ENCODE measurements at places on chromosomes 13 and 19.

DNA sequence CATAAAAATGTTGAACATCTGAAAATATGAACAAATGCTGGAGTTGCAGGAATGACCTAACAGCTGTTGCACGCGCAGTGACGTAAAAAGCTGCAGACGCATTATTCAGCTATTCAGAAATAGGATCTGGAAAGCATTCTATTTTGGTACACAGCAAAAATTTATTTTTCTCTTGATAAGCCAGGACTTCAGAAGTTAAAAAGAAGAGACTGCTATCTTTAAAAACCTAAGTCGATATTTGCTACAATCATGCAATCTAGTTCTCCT, 36.9 kb upstream of the STARD13 start:
- no peak for DNase-seq

DNA sequence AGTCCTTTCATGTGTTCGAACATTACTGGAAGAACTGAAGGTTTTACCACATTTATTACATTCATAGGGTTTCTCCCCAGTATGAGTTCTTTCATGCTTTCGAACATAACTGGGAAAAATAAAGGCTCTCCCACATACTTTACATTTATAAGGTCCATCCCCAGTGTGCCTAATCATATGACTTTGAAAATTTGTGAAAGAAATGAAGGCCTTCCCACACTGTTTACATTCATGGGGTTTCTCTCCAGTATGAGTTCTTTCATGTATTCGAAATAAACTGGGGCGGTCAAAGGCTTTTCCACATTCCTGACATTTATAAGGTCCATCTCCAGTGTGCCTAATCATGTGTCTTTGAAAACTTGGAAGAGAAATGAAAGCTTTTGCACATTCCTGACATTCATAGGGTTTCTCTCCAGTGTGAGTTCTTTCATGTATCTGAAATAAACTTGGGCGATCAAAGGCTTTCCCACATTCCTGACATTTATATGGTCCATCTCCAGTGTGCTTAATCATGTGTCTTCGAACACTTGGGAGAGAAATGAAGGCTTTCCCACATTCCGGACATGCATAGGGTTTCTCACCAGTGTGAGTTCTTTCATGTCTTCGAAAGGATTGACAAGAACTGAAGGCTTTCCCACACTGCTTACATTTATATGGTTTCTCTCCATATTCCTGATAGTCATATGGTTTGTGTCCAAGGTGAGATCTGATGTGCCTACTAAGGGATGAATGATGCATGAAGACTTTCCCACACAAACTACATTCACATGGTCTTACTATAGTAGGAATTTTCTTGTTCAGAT, 24.0 kb downstream of the ZNF564 start:
- no peak for DNase-seq

DNA sequence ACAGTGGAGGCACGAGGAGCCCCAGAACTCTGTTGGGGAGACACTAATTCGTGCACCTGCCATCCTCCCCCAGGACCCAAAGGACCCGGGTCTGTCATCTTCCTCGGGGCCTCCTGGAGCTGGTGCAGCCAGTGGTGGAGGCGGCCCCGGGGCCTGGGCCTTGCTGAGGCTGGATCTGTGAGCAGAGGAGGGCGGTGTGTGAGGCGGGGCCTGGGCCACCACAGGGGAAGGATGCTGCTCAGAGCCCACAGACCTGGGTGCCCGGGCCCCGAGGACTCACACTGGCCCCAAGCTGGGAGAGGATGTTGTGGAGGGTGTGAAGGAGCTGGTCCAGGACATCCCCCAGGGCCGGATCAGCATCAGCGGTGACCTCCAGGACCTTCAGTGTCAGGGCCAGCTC, 8.3 kb downstream of the IFNL3 start:
- DNase-seq, result no peak

GRCh38 chr13:37274569-37275497, 169.4 kb upstream of the CSNK1A1L start:
- DNase-seq, result no peak

GRCh38 chr19:4742723-4743646, 19.3 kb upstream of the DPP9 start:
- no peak for DNase-seq

DNA sequence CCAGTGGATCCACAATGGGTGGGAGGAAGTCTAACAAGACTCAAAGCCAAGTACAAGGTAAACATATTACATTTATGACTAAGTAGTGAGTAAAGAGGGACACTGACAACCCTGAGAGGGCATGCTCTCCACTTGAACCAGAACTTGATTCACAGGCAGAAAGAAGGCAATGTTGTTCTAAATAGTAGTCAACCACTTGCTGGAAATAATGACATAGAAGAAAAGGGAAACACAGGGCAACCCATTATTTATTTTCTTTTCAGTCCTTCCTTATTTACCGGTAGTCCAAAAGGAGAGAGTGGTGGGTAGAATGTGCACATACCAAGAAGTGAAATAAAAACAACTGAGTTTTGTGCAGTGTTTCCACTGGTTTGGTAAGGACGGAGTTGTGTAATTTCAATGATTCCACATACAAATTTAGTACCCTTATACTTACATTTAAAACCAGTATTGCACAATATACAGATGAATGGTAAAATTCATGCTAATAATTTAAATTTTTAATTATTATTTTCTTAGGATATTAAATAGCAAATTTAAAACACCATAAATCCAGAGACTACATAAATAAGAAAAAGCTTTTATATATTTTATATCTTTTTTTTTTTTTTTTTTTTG, 65.9 kb downstream of the ENOX1 start:
- DNase-seq, result no peak

- no peak for DNase-seq
Observed at GRCh38 chr13:47461816-47462215, 539.3 kb downstream of the SUCLA2 start.

- no peak for DNase-seq
Observed at GRCh38 chr13:74743992-74744391, 609.8 kb upstream of the KLF12 start.

- DNase-seq, result no peak
Observed at GRCh38 chr19:10132905-10133304, 13.2 kb upstream of the EIF3G start.

DNA sequence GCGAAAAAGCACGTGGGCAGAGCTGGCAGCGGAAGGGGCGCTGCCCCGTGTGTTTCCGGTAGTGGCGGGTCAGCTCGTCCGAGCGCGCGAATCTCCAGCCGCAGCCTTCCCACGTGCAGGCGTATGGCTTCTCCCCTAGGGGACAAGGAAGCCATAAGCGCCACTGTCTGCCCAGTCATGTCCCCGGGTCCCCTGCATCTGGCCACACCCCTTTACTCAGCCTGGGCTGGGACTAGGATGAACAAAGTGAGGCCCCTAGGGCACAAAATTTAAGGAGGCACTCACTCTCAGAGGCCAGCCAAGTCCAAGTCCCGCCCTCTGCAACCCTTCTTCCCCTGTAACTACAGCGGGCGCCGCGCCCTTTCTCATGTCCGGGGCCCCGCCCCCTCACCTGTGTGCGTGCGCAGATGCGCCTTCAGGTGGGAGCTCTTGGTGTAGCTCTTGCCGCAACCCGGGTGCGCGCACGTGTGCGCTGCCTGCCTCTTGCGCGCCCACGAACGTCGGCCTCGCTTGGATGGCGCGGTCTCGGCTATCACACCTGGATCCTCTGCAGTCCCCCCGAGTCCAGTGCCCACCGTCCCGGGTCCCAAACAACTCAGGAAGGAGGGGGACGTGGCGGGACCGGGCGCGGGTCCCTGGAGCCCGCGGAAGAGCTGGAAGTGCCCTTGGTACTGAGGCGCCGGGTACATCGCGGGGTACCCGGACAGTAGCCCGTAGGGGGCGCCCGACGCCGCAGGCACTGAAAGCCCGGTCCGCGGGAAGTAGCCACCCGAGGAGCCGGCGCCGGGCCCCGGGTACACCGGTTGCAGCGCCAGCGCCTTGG, 1.9 kb downstream of the KLF1 start:
- DNase-seq, result peak; percentile 87

GRCh38 chr13:59303433-59303832, 860.3 kb downstream of the DIAPH3 start:
- no peak for DNase-seq

DNA sequence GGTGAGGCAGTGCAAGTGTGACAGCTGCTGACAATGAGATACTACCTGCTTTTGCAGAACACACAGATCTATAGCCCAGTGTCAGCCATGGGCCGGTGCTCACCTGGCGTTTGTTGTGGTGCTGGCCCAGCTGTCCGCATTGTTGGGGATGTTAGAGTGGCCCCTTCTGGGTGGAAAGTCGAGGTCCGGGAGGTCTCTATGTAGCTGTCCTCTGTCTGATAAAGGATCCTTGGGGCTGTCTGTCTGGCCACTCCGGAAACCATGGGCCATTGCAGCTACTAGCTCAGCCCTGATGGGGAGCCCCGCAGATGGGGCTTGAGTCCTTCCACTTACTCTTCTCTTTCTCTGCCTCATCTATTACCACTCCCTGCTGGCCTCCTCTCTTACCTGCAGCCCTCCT, 181.5 kb upstream of the TSHZ3 start:
- no peak for DNase-seq

DNA sequence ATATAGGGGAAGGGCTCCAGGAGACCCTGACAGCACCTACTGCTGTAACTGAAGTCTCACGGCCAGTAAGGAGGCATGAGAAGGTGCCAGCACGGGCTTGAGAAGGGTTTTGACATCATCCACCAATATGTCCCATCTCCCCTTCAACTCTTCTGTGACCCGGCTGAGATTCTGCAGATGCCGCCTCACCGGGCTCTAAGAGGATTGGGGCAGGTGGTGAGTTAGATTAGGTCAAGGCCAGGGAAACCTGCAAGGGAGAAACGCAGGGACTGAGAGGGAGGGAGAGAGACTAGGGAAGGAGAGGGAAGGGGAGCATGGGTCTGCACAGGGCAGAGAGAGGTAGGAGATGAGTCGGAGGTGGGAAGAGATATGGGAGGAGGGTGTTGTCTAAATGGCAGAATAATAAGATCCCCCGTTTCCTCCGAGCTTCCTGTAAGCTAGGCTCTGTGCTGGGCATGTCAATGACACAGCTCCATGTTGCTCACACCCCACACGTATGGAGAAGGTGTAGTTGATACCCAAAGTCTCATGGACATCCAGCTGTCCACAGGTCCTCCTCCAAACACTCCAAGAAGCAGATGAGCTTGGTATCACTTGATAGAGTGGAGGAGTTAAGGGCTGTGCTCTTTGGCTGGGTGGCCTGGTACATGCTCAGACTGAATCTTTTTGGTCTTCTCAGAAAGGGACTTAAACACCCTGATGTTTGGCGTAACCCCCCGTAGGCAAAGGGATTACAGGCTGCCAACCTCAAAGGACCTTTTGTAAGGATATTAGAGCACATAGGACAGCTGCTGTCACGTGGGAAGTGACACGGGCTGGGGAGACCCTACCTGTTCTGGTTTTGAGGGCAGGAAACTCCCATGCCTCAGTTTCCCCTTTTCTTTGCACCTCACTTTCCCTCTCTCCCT, 6.1 kb downstream of the TPRX1 start:
- no peak for DNase-seq

DNA sequence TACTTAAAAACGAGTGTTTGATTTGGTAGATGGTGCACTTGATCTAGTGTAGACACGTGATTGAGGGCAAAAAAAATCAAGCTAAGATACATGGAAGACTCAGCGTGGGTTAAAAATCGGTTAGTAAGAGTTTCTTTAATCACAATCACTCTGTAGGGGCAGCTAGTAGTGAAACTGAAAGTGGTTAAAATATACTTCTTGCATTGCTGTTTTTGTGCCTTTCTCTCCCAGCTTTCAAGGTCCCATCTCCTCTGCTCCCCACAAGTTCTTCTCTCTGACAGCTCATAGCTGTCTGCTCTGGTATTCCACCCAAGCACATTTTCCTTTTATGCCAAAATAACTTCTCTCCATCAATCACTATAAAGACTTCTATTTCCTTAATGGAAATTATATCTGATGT, 1089.7 kb downstream of the EFNB2 start:
- no peak for DNase-seq

DNA sequence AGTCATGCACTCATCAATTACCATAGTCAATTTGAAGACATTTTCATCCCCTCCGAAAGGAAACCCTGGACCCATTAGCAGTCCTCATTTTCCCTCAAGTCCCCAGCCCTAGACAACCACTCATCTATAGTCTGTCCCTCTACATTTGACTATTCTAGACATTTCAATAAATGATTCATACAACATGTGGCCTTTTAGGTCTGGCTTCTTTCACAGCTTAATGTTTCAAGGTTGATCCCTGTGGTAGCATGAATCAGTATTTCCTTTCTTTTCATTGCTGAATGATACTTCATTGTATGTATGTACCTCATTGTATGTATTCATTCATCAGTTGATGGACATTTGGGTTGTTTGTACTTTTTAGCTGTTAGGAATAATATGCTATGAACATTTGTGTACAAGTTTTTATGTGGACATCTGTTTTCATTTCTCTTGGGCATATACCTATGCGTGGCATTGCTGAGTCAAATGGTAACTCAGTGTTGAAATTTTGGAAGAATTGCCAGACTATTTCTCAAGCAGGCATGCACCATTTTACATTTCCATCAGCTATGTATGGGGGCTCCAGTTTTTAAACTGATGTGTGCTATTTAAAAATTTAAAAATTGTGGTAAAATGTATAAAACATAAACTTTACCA, 18.4 kb downstream of the SPATA13 start:
- no peak for DNase-seq

- DNase-seq, result no peak
Observed at GRCh38 chr13:105598529-105598928, 936.9 kb downstream of the EFNB2 start.

DNA sequence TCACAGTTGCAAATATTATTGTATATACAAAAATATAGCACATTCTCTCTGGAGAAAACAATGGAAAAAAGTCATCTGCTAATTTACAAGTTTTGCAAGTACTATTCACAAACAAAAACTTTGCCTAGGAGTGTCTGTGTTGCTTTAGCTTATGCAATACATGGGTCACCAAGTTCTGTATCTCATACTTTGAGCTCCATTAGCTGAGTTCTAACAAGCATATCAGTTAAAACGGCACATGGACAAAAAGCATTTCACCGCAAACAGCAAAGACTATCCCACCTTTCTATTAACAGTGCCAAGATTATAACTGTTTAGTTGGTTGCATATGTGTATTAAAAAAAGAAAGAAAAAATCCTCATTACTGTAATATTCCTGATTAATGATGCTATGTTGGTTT, 4.6 kb downstream of the SPRY2 start:
- no peak for DNase-seq

- no peak for DNase-seq
Observed at GRCh38 chr19:53942001-53942786, 20.5 kb upstream of the CACNG8 start.

DNA sequence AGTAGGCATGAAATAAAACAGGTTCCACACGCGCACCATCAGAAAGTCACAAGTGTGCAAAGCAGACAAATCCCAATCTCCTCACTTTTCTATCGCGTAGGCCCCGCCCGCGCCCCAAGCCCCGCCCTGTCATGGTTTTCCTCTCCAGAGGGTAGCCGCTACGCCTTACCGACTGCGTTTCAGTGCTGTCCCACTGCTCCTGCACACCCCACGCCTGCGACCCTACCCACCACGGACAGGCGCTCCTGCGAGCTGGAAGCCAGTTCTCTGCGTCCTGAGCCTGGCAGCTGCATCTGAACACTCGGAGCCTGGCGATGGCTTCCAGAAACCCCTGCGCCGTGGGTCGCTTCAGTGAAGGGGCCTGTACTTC, 379 bp upstream of the ZNF470 start:
- no peak for DNase-seq

All from activated effector memory CD4-positive, alpha-beta T cell treated with Interleukin-2 at 50 U/mL for 16 hours (primary cell).